Stimulated activated CD4-positive, alpha-beta T cell treated with anti-CD3 and anti-CD28 coated beads, TNF-alpha, amount 100 ng/mL, for 1 hour (primary cell): ENCODE measurements at places on chromosomes 2 and 18.

GRCh38 chr2:8684878-8685696 lies 3.2 kb downstream of the ID2 start:
- DNase-seq, result peak; percentile 51

DNA sequence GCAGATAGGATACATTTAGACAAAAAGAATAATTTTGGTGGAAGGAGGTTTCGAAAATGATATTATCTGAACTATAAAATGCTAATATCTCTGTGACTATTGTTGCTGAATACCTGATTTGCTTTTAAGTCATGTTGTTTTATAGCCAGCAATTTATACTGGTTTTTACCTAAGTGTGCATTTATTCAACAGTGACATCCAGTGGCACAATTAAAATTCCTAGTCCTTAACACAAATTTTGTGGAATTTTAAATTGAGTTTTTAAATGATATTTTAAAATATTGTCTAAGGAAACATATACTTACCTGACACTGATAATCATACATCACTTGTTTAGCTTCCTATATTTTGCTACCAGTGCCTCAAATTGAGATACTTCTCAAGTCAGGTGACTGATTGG lies 144.8 kb downstream of the ARHGAP28 start:
- no peak for DNase-seq

GRCh38 chr2:126655500-126656430 lies at the start of gene GYPC:
TSS of gene GYPC (plus strand) at chr2:126656158. CDS start at chr2:126656264, 106 bp downstream.
- peak; percentile 39 for DNase-seq

DNA sequence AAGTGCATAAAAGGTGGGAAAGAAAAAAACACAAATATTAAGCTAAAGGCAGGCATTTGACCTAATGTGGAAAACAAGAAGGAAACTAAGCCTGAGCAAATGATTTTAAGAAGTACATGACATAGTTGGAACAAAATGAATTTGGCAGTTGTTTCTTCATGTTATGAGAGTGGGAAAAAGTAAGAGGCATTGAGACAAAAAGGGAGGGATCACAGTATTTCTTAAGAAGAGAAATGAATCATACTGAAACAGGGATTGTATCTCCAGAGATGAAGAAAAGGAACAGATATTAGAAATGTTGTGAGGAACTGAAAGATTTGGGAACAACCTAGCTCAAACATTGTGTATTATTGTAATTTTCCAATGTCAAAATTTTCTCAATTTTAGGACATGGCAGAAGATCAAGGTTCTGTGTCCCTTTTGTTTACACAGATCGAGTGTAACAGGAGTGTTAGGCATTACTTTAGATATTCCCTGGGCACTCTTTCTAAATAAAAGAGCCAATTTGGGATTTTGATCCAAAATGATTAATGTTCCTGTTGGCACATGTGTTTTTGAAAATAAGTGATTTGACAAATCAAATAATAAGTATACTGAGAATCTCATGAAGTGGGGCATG lies 98.6 kb downstream of the CALCRL start:
- DNase-seq, result no peak

- DNase-seq, result no peak
Measured at GRCh38 chr2:97724946-97725688, 11.7 kb downstream of the ZAP70 start.

GRCh38 chr2:162343492-162343823 lies 474 bp upstream of the GCA start:
- DNase-seq, result no peak

DNA sequence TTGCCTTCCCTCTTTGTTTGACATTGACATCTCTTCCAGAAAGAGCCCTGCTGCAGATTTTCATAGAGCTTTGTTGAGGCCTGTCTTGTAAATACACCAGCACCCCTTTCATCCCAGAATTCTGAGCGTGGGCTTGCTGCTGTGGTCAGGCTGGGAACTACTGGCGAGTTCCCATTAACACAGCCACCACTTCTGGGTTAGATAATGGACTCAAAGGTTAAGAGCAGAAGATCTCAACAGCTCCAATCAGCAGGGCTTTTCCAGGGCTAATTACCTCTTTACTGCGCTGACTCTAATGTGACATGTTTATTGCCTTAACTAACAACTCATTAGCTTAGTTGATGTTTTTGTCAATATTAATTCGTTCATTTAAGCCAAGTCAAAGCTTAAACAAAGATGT lies 235.9 kb upstream of the BOD1L2 start:
- DNase-seq, result no peak

- no peak for DNase-seq
Measured at GRCh38 chr2:122528061-122528460, 772.6 kb downstream of the TSN start.

DNA sequence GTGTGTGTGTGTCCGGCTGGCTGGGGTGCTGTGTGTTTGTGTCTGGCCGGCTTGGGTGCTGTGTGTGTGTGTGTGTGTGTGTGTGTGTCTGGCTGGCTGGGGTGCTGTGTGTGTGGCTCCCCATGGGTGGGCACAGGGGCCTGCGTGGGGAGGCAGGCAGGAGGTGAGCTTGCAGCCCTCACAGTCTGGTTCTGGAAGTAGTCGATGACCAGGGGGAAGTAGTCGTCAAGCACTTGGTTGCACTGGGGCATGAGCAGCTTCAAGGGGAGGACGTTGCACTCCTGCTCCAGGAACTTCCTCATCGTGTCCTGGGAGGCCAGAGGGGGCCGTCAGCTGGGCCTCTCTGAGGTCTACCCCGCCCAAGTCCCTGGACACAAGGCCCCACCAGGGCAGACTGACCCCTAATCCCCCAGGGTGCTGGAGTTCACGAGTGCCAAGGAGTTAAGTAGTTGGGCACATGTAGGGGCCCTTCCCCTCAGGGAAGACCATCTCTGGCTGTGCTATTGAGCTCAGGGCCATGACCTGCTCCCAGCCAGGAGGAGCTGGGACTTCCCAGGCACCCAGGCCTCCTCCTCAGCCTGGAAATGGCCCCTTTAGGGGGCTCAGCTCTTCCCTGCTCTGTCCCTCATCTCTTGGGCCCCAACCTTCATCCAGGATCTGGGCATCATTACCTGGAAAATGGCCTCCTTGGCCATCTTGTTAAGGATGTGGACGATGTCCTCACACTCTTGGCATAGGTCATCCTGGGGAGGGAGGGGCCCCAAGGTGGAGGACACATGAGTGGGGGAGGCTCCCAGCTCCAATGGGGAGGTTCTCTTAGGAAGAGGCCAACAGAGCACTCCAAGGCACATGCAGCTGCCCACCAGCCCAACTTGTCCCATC lies 1.3 kb downstream of the SFTPB start:
- no peak for DNase-seq

DNA sequence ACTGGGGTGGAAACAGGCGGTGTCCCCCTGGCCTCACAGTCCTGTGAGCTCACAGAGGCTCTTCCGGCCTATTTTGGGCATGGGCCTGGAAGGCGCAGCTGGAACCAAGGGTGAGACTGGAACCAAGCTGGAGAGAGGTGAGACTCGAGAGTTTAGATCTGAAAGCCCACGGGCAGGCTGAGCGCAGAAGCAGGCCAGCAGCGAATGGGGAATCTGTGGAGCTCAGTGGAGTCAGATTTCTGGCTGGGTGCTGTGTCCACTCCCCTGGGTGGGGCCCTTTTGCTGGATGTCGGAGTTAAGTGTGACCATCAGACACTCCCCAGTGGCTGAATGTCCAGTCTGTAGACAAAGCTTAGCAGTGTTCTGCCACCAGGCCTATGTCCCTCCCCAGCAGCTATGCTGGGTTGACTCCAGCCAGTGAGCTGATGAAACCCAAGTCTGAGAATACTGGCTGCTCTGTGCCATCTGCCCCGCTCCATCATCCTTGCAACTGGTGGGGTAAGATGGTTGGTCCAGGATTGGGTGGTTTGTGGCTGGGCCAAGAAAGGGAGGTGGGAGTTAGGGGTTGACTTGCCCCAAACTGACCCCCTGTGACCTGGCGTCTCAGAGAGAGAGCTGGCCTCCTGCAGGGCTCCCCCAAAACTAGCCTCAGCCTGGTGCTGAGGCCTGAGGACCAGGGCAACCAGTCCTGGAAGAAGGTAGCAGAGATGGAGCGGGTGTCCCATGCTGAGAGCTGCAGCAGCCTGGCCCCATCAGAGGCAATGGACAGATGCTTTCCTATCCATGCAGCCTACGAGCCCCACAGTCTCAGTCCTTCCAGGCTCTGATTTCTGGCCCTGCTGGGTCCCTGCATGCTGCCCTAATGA lies 34.4 kb downstream of the CYP26B1 start:
- DNase-seq, result no peak

DNA sequence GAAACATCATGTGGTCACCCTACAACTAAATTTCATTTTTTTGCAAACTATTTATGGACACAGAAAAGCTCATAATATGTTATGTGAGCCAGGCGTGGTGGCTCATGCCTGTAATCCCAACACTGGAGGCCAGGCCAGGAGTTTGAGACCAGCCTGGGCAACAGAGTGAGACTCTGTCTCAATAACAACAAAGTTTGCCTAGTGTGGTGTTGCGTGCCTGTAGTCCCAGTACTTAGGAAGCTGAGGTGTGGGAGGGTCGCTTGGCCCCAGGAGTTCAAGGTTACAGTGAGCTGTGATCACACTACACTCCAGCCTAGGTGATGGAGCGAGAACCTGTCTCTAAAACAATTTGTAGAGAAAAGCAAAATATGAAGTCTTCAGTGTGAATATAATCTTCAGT lies 5.8 kb downstream of the IAH1 start:
- DNase-seq, result no peak

- no peak for DNase-seq
Measured at GRCh38 chr2:70024284-70024683, 62.9 kb upstream of the ASPRV1 start.

GRCh38 chr18:21105936-21106335 lies 5.7 kb downstream of the ROCK1 start:
- no peak for DNase-seq

- no peak for DNase-seq
Measured at GRCh38 chr2:239594019-239594771, 193.4 kb upstream of the HDAC4 start.

- no peak for DNase-seq
Measured at GRCh38 chr2:75853436-75853835, 142.7 kb upstream of the GCFC2 start.

- no peak for DNase-seq
Measured at GRCh38 chr2:122451040-122451439, 695.6 kb downstream of the TSN start.

- DNase-seq, result no peak
Measured at GRCh38 chr2:158732573-158733429, 62.3 kb upstream of the DAPL1 start.

DNA sequence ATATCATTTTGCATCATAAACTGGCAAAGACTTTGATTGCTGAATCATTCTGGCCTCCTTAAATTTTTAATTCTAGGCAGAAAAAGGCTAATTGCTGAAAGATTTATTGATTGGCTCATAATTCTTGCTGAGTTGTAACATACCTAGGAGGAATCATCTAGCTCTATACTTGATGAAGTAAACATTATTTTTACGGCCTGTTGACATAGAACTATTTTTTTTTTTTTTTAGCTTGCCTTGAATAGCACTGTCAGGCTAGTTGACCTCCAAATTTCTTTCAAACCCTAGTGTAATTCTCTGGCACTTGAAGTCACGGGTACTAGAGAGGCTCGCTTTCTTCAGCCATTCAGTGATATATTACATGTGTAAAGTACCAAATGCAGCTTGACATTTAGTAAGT lies 2.8 kb downstream of the SERPINB12 start:
- no peak for DNase-seq

- DNase-seq, result no peak
Measured at GRCh38 chr2:190607657-190608357, 41.1 kb upstream of the NAB1 start.

- DNase-seq, result no peak
Measured at GRCh38 chr2:18132697-18133096, 254.2 kb downstream of the KCNS3 start.

GRCh38 chr2:69184224-69184623 lies 171.2 kb downstream of the ANTXR1 start:
- DNase-seq, result no peak

DNA sequence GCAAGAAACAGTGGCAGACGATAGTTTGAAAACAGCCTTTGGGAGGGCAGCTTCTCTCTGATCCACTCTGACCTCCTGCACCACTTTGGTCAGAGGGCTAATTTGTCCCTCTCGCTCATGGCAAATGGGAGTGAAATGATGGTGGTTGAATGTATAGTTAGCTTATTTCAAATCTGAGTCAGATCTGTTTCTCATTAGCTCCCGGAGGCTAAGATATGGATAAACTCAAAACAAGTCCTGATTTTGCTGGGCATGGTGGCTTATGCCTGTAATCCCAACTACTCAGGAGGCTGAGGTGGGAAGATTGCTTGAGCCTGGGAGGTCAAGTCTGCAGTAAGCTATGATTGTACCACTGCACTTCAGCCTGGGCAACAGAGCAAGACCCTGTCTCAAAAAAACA lies 145.0 kb downstream of the ALK start:
- DNase-seq, result no peak

DNA sequence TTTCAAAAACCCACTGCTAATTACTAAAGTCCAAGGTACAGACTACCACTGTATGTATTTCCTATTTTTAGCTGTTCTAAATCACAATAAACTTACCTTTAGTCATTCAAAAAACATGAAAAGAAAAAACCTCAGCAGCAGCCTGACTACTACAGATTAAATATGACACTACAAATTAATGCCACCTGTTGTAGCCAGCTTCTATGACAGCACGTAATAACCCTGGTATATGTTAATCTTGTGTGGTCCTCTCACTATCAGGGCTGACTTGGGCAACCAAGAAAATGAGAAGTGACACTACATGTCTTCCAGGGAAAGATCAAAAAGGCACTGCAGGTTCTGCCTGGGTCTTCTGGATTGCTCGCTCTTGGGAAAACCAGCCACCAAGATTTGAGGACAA lies 90.6 kb upstream of the FAM124B start:
- DNase-seq, result no peak

DNA sequence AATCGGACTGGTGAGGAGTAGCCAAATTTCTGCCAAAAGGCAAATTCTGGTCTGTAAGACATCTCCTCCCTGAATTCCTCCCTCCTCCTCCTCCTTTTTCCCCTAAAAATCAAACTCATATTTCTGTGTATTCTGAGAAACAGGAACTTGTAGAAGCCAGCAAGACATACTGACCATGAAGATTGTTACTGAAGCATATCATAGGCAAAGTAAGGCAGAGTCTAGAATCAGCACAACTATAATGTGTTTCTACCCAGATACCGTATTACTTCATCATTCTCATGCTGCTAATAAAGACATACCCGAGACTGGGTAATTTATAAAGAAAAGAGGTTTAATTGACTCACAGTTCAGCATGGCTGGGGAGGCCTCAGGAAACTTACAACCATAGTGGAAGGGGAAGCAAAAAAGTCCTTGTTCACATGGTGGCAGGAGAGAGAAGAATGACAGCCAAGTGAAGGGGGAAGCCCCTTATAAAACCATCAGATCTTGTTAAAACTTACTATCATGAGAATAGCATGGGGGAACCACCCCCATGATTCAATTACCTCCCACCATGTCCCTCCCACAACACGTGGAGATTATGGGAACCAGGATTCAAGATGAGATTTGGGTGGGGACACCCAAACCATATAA lies 24.9 kb upstream of the EPC2 start:
- DNase-seq, result no peak

DNA sequence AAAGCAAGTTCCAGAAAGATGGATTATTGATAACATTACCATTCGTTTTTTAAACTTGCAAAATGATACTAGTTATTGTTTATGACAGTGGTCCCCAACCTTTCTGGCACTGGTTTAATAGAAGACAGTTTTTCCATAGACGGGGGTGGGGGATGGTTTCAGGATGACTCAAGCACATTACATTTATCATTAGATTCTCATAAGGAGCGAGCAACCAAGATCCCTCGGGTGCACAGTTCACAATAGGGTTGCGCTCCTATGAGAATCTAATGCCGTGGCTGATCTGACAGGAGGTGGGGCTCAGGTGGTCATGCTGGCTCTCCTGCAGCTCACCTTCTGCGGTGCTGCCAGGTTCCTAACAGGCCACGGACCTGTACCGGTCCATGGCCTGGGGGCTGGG lies 86.2 kb downstream of the BCL2 start:
- no peak for DNase-seq
